Activated CD4-positive, alpha-beta memory T cell treated with anti-CD3 and anti-CD28 coated beads, Interleukin-2, amount 10 ng/mL, durations not matched to agents 7 days and 5 days (primary cell): ENCODE measurements at places on chromosomes 5 and 9.

DNA sequence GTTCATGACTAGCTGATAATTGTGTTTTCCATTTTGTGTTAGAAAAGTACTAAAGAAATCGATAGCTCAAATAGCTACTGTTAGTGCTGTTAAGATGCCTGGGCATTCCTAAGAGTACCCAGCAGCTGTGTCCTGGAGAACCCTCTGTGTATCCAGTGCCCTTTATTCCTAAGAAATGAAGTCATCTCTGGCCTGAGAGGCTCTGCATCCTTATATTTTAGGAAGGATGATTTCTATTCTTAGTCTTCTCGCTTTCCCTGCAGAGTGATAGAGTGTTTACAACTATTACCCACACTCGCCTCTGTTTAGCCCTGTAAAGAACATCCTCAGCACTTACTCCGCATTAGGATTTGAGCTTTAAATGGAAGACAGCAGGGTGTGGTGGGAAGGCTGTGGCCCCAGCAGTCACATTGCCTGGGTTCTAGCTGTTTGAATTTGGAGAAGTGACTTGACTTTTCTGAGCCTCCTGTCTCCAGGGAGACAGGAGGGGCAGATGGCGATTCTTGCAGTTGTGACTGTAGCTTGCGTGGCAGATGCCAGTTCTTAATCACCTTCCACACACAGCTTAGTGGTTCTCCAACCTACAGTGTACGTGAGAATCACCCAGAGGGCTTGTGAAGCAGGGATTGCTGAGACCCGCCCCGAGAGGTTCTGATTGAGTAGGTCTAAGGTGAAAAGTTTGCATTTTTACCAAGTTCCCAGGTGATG is 177.2 kb upstream of the PITX1 start:
- DNase-seq, result no peak

DNA sequence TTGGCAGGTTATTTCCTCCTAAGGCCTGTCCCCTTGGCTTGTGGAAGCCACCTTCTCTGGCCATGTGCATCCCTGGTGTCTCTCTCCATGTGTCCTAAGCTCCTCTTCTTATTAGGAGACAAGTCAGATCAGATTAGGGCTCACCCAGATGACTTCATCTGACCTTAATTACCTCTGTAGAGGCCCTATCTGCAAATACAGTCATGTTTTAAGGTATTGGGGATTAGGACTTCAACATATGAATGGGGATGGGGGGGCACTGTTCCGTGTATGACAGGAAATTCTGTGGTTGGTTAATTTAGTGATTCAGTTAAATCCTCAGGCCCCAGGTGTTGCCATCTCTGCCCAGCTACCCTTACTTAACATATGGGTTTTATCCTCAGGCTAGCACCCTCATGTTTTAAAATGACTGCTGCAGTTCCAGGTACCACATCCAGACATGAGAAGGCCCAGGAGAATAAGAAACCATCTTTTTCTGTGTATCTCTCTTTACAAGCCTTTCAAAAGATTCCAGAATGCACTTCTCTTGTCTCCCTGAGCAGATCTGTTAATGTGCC is 51.9 kb upstream of the RAI14 start:
- no peak for DNase-seq

DNA sequence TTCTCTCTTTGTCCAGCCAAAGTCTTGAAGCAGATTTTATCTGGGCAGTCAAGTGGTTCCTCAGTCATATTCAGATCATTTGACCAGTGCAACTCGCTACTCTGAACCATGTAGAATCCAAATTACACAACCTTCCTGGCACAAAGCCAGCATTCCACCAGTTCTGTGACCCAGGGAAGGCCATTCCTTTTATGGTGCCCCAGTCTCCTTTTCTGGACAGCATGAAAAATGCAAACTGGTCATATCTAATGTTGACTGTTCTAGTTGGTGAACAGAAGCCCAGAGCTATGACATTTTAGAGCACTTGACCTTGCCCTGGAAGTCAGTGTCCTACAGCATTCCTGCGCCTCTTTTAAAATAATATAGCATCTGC is 364.6 kb downstream of the BRINP1 start:
- no peak for DNase-seq

GRCh38 chr5:160640406-160640805 is 211.6 kb downstream of the ATP10B start:
- no peak for DNase-seq

DNA sequence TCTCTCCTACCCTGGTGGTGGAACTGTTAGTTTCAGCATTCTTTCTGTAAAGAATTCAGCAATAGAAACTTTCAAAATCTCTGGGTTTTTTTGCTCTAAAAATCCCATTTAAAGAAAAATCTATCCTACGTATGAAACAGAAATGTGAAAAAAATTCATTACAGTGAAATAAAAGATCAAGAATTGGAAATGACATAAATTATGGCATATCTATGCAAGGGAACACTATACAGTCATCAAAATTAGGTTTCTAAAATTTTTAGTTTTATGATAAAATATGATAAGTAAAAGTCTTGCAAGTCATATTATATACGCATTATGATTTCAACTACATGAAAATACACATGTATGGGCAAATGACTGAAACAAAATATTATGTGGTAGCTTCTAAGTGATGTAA is 342.6 kb downstream of the CETN3 start:
- DNase-seq, result no peak

DNA sequence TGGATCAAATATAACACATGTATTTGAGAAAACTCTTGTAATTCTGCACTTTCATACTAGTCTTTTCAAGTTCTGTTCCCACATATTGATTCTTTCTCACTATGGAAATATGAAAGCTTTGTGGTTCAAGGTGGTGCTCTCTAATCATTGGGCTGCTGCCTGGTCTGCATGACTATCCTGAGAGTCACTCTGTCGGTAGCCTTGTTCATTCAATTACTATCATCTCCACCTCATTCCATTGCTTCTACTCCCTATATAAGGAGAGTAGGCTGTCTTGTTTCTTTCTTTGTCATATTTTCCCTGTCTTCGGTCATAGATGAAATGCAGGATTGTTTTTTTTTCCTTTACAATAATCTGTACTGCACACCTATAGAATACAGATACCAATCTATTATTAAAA is 341.4 kb upstream of the ACTBL2 start:
- no peak for DNase-seq
